ENCODE measurements at places on chromosomes 12 and 14. TPM values are rescaled to one million over a fixed set of nuclear protein-coding genes. Genes with fewer than 3 reads are reported as not detected.

The FBXO21 gene
- total RNA-seq, result 32.7 TPM

The NGB gene
- not detected for total RNA-seq

DNA sequence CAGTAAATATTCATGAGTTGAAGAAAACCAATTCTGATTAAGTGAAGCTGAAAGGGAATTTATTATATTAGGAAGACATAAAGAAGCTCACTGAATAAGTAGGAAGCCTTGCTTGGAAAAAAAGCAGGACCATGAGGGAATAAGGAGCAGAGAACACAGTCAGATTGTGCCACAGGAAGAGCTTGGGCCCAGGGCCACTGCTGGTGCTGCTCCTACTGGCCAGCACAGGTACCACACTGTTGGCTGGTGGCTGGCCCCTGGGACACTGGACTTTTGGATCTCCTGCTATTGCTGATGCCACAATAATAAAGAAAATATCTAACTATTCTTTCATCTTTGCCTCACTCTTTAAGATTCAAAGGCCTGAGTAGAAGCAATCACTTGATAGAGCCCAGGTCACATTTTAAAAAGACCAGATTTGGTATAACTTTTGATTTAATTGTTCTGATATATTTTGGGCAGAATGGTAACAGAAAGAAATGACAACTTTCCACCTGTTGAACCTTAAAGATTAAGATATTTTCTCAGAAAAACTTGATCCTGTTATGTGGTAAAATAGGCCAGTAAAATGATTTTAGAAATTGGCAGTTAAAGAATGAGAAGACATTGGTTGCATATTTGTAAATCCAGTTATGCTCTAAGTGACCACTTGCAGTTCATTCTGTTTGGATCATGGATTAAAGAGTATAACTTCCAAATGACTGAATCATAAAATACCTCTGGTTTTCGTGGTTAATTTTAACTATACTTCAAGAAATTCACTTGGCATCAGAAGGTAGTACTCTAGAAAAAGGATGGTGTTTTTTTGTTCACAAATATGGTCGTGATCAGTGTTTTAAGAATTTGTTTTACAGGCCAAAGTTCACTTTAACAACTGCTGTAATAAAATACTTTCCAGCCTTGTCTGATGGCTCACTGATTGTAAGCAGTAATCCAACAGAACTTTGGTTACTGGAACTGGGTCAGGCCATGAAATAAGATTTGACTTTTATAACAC, 68.3 kb downstream of the DERA start:
- no peak for DNase-seq

- no peak for DNase-seq
These were observed 16.8 kb downstream of the MSI1 start for GRCh38 chr12:120352117-120352516.

DNA sequence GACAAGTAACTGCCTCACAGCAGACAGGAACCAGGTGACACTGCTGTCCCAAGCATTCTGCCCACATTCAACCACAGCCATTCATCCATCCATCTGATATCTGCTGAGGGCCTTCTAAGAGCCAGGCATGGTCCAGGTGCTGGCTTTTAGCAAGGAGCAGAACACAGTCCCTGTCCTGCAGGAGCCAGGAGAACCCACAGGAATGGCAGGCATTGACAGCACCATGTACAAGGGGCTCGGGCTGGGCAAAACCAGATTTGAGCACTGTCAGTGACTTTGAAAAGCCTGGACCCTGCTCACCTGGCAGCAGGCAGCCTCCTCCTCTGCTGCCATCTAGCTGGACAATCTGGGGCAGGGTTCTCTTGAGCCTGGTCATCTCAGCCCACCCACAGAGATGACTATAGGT, 137.0 kb downstream of the ZFP36L1 start:
- no peak for DNase-seq

The RDH16 gene
- total RNA-seq, result not detected

- DNase-seq, result no peak
These were observed 41.9 kb downstream of the CYP46A1 start for GRCh38 chr14:99725774-99726537.

- DNase-seq, result no peak
These were observed 6.7 kb downstream of the BBS10 start for GRCh38 chr12:76341436-76342030.

- DNase-seq, result no peak
These were observed 4.4 kb downstream of the DLK1 start for GRCh38 chr14:100731011-100731670.

DNA sequence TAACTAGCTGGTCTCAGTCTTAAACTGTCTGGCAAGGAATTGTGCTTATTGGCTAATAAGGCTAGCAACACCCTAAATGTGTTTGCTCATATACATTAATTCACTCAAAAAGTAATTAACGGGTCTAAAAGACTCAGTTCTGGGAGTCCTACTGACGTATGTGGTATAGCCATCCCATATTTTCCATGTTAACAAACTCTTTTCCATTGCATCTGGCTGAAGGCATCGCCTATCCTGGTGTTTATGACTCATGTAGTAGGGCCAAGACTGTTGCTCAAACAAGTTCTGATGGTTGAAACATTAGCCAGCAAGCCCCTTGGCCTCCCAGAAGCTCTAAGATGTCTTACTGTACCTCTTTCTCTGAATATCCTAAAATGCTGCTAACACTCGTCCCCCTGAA, 98.5 kb downstream of the PHLDA1 start:
- no peak for DNase-seq

DNA sequence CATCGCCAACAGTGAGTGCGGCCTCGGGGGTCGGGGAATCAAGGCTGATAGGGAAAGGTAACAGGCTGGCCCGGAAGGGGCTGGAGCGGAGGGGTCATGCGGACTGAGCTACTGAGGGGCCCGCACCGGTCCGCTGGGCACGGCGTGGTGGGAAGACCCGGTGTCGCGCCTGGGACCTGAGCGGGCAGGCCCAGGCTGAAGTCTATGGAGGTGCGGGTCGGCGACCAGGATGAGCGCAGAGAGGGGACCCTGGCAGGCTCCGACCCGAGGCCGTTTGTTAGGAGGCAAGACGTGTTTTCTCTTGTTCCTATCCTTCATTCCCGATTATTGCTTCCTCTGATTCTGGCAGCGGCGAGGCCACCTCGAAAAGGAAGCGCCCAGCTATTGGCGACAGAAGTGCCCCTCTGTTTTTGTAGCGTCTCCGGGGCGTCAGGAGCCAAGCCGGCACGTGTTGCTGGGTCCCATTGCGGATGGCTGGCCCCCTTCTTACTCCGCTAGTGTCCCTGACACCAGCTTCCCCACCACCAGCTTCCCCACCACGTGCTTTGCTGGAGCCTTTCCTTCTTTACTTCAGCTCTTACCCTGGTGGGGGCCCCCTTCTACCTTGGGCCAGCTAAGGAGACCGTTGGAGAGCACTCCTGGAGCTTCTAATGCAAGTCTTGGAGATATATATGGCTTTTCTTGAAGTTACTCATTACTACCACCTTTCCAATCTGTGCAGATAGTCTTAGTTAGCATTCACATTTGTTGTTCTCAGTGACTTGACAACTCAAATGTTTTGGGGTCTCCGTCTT, 653 bp downstream of the PA2G4 start:
- DNase-seq, result peak; percentile 73

DNA sequence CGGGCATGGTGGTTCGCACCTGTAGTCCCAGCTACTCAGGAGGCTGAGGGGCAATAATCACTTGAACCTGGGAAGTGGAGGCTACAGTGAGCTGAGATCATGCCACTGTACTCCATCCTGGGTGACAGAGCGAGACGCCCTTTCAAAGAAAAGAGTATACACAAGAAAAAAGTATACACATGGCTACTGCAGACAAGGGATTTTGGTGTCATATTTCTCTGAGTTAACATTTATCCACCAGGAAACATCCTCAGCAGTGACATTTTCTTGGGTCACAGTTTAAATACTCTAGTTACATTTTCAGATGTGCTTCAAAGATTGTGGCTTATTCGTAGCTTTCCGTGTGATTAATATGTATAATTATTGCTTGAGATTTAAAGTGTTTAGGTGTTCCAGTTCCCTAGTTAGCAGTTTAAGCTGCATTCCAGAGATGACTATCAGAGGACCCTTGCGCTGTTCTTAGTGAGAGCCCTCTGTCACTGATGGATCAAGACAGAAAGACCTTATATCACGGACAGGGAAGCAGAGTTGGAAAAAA, 4.7 kb upstream of the PPP2R5E start:
- DNase-seq, result no peak

GRCh38 chr12:111216387-111217159, 152.3 kb downstream of the PHETA1 start:
- no peak for DNase-seq

The DTX1 gene
- total RNA-seq, result 481 TPM

The TRHDE gene
- total RNA-seq, result not detected

The ARHGAP9 gene
- total RNA-seq, result 6.7 TPM

- no peak for DNase-seq
These were observed 47.8 kb upstream of the EML1 start for GRCh38 chr14:99745307-99745951.

- no peak for DNase-seq
These were observed 106.7 kb downstream of the ANO4 start for GRCh38 chr12:100901266-100901665.
